ENCODE measurements at places on chromosomes 1 and 21.

- DNase-seq = no peak
These were observed 87.7 kb downstream of the ST6GALNAC3 start for GRCh38 chr1:76162254-76162653.

GRCh38 chr1:212166244-212166643, 119.0 kb upstream of the PPP2R5A start:
- no peak for DNase-seq

- DNase-seq = no peak
These were observed 70.9 kb upstream of the S1PR1 start for GRCh38 chr1:101165954-101166353.

GRCh38 chr1:22717037-22717760, 6.6 kb downstream of the EPHB2 start:
- peak; percentile 51 for DNase-seq

Measured in NCI-H2029 treated with DMSO at 0.1 percent for 48 hours (cell line).